ENCODE measurements at places on chromosomes 6 and 20.

- DNase-seq, result no peak
These were observed 3.5 kb upstream of the PSORS1C2 start for GRCh38 chr6:31142361-31142761.

DNA sequence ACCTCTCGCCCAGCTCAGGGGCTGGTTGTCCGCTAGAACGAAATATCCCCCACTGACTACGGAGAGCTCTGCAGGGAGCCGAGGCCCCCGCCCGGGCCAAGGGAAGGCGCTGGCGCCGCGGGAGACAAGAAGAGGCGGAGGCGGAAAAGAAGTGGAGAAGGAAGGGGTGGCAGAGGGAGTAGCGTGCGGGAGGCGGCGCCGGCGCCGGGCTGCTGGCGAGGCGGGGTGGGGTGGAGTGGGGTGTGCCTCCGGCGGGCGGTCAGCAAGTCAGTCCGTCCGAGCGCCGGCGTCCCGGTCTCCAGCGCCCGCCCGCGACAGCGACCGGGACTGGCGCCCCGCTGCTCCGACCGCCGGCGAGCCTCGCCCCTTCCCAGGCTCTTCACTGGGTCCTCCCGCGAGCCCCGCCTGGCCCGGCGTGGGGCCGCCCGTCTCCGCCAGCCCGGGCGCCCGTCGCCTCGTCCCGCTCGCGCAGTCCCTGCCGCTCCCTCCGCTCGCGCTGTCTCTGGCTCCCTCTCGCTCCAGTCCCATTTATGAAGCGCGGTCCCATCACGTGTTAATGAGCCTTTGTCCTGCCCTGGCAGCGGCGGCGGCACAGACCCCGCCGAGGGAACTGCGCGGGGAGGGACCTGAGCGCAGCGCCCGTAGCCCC, at the start of gene CNR1:
TSS of gene CNR1 (minus strand) at position 504 of the 649 bp plus-strand sequence. CDS start 21,073 bp downstream, outside the sequence.
- DNase-seq, result no peak

- no peak for DNase-seq
These were observed 2.2 kb downstream of the RAB5IF start for GRCh38 chr20:36607586-36608387.

GRCh38 chr20:63587776-63588591, 13.9 kb upstream of the HELZ2 start:
- peak; percentile 60 for DNase-seq

- DNase-seq, result peak; percentile 41
These were observed 4.9 kb upstream of the DLL1 start for GRCh38 chr6:170295510-170296422.

GRCh38 chr20:40900666-40901215, 127.9 kb upstream of the TOP1 start:
- no peak for DNase-seq

- DNase-seq, result no peak
These were observed 178.3 kb downstream of the CARMIL1 start for GRCh38 chr6:25457516-25457915.

DNA sequence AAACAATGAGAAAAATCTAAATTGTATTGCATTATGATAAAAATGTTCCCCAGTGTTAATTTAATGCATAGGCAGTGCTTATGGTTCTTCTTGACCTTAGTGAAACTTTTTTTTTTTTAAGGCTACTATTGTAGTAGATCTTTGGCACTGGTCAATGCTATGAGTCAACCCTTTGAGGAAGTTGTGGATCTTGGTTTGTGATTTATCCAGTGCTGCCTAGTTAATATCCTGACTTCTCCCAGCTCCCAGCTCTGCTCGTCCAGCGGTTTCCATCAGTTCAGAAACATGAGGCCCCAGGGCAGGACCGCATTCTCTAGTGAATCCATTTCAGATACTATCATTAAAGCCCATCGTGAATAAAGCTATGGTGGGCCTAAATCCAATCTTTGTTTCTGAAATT, 364.5 kb upstream of the JARID2 start:
- no peak for DNase-seq

DNA sequence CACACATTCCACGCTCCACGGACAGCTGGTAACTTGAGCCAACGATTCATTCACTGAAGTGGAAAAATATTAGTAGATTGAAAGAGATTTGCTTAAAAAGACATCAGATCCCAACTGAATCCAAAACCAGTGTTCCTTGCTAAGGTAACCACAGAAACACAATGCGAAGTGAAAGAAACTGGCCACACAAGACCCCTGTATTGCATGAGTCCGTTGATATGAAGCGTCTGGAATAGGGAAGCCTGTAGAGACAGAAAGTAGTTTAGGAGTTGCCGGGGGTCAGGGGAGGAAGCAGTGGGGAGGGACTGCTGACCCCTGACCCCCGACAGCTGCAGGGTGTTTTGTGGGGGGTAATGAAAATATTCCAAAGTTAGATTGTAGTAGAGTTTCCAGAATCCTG, 10.0 kb downstream of the PCK1 start:
- no peak for DNase-seq

DNA sequence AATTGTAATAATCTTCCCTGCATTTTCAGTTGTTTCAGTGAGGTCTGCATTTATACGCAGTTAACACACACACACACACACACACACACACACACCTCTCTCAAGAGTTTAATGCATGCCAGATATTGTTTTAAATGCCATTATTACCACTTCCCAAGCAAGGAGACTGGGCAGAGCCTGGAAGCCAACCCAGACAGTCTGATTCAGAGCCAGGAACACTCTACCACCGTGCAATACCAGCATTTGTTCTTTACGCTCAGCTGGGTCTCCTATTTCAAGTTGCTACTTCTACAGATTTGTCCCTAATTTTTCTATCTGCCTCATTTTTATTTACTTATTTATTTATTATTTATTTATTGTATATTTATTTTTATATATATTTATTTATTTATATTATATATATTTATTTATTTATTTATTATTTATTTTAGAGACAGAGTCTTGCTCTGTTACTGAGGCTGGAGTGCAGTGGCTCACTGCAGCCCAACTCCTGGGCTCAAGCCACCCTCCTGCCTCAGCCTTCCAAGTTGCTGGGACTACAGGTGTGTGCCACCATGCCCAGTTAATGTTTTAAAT, 68.4 kb downstream of the PCSK2 start:
- DNase-seq, result no peak

- DNase-seq, result no peak
These were observed 113.2 kb downstream of the FAM83B start for GRCh38 chr6:54959820-54960219.

- no peak for DNase-seq
These were observed 268.8 kb downstream of the TMEM242 start for GRCh38 chr6:157054531-157054979.

DNA sequence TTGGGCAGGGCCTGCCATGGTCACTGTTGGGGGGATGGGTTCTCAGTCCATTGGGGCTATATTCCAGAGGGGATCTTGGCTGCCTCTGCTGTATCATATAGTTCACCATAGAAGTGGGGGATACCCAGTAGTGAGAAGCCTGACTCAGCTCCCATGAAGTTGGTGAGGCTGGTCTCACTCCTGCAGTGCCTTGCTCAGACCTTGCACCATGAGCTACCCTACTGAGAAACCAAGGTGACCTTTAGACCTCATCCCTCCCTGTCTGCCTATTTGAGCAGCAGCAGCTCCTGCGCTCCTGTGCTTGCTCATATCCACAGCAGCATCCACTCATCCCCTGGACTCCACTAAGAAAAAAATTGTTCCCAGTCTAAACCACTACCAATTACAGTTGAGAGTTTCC, 56.0 kb upstream of the HEY2 start:
- no peak for DNase-seq

GRCh38 chr20:36374995-36375394, 68.9 kb downstream of the DLGAP4 start:
- no peak for DNase-seq

DNA sequence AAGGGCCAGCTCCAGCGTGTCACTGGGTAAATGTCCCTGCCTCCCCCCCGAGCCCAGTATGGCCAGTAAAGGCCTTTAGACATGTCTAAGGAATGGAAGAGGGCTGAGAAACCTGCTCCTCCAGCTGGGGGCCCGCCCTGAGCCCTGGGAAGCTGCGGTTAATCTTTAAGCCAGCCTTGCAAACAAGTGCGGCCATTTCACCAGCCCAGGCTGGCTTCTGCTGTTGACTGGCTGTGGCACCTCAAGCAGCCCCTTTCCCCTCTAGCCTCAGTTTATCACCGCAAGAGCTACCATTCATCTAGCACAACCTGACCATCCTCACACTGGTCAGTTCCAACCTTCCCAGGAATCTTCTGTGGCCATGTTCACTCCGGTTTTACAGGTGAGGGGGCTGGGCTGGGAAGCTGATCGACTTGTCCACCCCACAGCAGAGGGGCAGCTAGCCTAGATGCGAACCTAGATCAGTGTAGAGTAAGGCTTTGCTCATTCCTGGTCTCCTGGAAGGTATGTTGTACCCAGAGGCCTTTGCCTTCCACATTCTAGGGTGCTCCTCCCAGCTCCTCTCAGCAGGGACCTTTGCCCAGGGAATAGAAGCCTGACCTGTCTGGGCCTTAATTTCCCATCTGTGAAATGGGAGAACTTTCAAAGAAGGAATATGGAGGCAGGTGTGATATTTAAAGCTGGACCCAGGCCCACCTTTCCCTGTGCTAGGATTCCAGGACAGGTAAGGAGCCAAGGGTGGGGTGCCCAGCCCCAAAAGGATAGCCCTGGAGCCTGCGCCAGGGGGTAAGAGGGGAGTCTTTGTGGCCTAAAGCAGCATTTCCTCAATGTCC, 1.2 kb upstream of the SRC start:
- peak; percentile 95 for DNase-seq

GRCh38 chr6:41027241-41027640, 11.8 kb downstream of the UNC5CL start:
- no peak for DNase-seq

DNA sequence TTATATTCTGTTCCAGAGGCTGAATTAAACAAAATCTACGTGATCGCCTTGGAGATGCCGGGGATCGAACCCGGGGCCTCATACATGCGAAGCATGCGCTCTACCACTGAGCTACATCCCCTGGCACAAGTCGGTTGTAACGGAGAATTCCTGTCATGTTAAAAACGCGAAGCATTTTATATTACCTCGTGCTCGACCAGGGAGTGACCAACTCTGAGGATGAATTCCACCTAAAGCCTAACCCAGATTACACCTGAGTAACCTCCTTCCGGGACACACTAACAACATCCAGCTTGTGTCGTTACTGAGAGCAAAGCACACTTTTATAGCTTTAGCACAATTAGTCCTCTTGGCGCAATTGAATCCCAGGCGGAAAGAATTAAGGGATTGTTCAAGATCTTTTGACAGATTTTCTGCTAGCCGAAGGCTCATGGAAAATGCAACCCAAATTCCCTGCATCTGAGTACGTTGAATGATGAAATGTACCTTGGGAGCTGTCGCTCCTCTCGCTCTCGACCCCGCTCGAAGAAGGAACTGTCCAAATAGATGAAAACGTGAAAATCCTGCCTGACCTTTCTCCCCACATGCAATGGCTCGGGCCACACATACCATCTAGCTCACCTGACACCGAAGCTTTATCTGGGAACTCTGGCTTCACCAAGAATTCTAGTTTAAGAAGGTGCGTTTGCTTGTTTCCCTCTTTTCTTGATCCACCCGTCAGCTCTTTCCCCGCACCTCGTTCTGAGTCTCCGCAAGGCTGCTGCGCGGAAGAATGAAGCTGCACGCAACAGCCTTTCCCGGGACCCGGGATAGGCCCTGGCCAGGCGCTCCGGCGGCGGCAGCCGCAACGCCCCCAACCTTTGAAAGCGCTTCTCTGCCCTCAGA, 148.3 kb downstream of the GPX5 start:
- DNase-seq, result no peak

DNA sequence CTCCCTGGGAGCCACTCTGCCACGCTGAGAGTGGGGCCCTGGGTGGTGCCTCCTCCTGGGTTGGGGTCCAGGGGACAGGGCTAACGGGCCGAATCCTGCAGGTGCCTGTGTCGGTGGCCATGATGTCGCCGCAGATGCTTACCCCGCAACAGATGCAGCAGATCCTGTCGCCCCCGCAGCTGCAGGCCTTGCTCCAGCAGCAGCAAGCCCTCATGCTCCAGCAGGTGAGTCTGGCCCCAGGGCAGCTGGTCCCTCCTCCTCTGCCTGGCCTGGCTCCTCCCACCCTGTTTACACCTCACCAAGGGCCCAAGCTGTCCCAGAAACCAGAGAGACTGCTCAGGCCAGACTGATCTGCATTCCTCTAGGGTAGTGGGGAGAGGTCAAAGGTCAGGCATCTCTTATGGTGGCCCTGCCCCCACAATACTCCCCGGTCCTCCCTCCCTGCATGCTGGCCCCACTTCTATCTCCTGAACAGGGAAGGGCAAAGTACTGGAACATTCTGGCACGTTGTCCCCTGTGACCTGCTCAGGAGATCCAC, 38.6 kb downstream of the FOXP4 start:
- DNase-seq, result peak; percentile 55

- DNase-seq, result no peak
These were observed 59.3 kb downstream of the DLL1 start for GRCh38 chr6:170231293-170232185.

- no peak for DNase-seq
These were observed 146.5 kb upstream of the COL21A1 start for GRCh38 chr6:56393615-56394612.

GRCh38 chr6:83601119-83601518, 88.8 kb downstream of the PRSS35 start:
- no peak for DNase-seq

GRCh38 chr20:46991880-46992639, 97.4 kb downstream of the EYA2 start:
- no peak for DNase-seq

Measured in T47D (cell line).